ENCODE measurements at places on chromosomes 3 and 15.

GRCh38 chr15:86877171-86877631 is 797.5 kb downstream of the AGBL1 start:
- DNase-seq = no peak

- no peak for DNase-seq
These were observed 849 bp upstream of the HDAC11 start for GRCh38 chr3:13479332-13479581.

GRCh38 chr3:60952055-60952454 is 299.2 kb downstream of the FHIT start:
- DNase-seq = no peak

GRCh38 chr3:129276385-129276784 is 2.3 kb upstream of the HMCES start:
- no peak for DNase-seq

GRCh38 chr3:136262559-136262958 is 12.4 kb downstream of the PCCB start:
- no peak for DNase-seq

All from activated CD8-positive, alpha-beta memory T cell treated with anti-CD3 and anti-CD28 coated beads for 4 hours (primary cell).